ENCODE measurements at places on chromosomes 2 and 18. TPM values are rescaled to one million over a fixed set of nuclear protein-coding genes. Genes with fewer than 3 reads are reported as not detected.

DNA sequence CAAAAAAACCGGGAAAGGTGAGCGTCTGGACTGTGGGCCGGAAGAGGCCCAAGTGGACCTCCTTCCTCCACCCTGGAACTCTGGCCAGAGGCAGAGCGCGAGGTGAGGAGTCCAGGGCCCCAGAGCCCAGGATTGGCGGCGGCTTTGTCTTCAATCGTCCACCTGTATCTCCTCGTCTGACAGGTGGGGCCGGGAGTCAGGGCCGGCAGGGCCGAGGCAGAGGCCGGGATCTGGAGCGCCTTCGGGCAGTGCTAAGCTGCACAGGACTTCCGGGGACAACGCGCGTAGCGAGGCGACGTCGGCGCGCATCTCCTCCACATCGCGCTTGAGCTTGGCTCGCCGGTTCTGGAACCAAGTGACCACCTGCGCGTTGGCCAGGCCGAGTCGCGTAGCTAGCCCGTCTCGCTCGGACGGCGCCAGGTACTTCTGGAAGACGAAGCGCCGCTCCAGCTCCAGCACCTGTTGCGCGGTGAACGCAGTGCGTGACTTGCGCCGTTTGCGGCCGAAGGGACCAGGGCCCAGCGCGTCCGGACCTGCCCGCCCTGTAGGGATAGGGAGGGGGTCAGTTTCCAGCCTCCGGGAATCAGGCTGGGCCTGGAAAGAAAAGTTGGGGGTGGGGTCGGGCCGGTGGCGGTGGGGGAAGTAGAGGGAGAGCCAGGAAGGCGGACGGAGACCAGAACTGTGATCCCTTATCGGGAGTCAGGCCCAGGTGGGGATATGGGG is 1.5 kb downstream of the LBX2 start:
- peaks cover 11% of the 10 kb centered on the region for H3K36me3 ChIP-seq
- peaks cover 39% of the 10 kb centered on the region for H3K4me1 ChIP-seq
- peaks cover 64% of the 10 kb centered on the region for H3K27me3 ChIP-seq
- DNase-seq, result no peak
- H3K27ac ChIP-seq, result no peak overlapping the region

DNA sequence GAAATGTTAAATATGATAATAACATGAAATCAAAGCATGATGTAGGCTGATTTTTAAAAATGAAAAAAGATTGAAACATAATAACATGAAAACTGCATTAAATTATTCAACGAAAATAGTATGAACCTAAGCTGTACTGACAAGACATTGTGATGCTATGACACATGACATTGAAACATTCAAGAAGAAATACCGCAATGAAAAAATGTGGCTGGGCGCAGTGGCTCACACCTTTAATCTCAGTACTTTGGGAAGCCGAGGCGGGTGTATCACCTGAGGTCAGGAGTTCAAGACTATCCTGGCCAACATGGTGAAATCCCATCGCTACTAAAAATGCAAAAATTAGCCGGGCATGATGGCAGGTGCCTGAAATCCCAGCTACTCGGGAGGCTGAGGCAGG is 14.6 kb downstream of the CXCR1 start:
- no peaks in the 10 kb centered on the region for H3K36me3 ChIP-seq
- no peak for DNase-seq
- no peak overlapping the region for H3K4me3 ChIP-seq
- no peak overlapping the region for H3K27ac ChIP-seq
- H3K4me1 ChIP-seq, result no peaks in the 10 kb centered on the region
- H3K27me3 ChIP-seq, result peaks cover 46% of the 10 kb centered on the region

GRCh38 chr18:13067124-13067523 is 76.0 kb downstream of the CEP192 start:
- DNase-seq, result no peak
- H3K36me3 ChIP-seq, result peaks cover 46% of the 10 kb centered on the region
- H3K4me1 ChIP-seq, result peaks cover 14% of the 10 kb centered on the region

GRCh38 chr2:11757101-11757500 is 10.7 kb downstream of the LPIN1 start:
- no peak overlapping the region for H3K4me3 ChIP-seq
- DNase-seq, result no peak
- no peaks in the 10 kb centered on the region for H3K36me3 ChIP-seq
- H3K27ac ChIP-seq, result no peak overlapping the region
- H3K27me3 ChIP-seq, result no peaks in the 10 kb centered on the region

DNA sequence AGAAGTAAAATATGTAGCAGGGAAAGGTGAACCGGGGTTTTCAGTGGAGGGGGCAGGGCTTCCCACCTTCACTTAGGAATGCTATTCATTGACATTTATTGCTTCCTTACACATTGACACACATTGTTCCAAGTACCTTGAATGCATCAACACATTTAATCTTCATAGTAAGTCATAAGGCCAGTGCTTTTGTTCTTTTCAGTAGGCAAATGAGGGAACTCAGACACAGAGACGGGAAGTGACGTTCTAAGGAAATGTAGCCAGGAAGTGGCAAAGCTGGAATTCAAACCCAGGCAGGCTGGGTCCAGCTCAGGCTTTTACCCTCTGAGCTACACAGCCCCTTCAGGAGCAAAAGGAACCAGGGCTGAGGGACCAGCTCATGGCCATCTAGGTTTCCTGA is 20.7 kb downstream of the BMP10 start:
- peaks cover 14% of the 10 kb centered on the region for H3K4me1 ChIP-seq
- no peak overlapping the region for H3K4me3 ChIP-seq
- no peaks in the 10 kb centered on the region for H3K36me3 ChIP-seq
- H3K27me3 ChIP-seq, result peaks cover 91% of the 10 kb centered on the region

The AQP12B gene
- total RNA-seq, result not detected

The LCT gene
- not detected for total RNA-seq

The PRSS56 gene
- not detected for total RNA-seq

The REG3A gene
- total RNA-seq, result not detected
